ENCODE measurements at places on chromosomes 5 and 9.
A peak's percentile ranks its signal among the peaks of the same experiment; 100 is the strongest.

GRCh38 chr9:96464426-96464825 is 14.5 kb downstream of the HABP4 start:
- DNase-seq, result no peak

DNA sequence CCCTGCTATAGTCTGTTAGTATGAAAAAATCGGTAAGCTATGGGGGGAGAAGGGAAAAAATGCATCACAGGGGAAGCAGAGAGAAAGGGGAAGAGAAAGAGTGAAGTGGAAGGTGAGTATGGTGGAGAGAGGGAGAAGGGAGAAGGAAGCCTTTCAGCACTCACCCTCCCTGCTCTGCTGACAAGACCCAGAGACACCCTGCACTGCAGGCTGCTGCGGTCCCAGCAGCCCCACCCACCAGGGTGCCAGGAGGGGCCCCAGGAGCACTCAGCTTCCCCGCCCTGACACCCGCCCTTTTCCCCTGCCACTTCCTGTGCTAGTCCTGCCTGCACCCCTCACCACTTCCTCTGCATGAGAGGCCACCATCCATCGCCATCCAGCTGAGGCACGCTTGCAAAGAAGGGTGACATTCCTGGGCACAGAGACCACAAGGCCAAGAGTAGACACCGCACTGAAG is 12.7 kb downstream of the STK10 start:
- no peak for DNase-seq

DNA sequence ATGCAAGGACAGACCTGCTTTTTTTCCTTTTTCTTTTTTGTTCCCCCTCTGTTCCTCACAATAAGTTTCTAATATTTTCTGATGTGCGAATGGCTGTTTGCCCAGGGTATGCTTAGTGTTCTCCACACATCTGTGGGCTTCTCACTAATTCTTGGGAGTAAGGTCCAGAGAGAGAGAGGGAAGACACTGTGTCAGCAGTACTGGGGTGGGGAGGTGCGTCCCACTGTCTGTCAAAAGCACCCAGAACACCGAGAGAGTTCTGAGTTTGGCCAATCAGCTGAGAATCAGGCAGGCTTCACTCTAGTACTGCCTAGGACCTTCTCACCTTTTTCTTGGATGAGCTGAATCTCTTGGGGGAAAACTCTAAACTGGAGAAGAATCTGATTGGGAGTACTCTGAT is 61.8 kb downstream of the ELL2 start:
- no peak for DNase-seq

DNA sequence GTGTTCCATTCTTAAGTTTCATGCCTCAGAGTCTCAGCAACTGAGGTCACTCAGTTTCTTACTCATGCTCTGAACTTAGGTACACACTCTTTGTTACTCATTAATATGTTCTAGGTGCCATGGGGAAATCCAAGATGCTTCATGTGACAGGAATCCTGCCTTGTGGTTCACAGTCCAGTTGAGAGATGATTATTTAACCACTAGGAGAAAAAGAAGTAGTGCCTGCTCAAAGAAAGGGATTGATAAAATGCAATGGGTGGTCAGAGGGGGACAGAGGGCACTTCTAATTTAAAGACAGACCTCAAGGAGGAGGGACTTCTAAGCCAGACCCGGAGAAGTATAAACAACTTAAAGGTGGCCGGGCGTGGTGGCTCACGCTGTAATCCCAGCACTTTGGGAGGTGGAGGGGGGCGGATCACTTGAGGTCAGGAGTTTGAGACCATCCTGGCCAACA is 69.0 kb downstream of the UGCG start:
- peak; percentile 83 for DNase-seq

GRCh38 chr5:137566780-137567179 is 67.7 kb upstream of the SPOCK1 start:
- no peak for DNase-seq

DNA sequence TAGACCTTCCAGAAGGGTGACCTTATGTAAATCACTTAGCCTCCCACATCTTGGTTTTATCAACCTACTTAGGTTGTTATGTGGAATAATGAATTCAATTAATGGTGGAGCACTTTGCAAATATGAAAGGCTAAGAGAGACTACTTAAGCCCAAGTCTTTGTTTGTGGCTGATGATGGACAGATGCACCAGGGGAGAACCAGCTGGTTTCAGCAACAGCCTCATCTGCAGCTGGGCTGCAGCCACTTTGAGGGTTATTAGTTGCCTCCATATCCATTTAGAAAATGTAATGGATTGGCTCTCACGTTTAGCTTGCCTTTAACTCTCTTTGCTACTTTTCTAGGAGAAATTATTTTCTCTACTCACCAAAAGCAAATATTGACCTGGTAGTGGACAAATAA is 146.6 kb downstream of the ESM1 start:
- DNase-seq, result no peak

GRCh38 chr5:145846081-145846480 is 10.9 kb upstream of the PRELID2 start:
- no peak for DNase-seq

GRCh38 chr5:29897916-29898315 is 1295.6 kb upstream of the CDH6 start:
- no peak for DNase-seq

- no peak for DNase-seq
Observed at GRCh38 chr9:2418619-2419018, 203.0 kb upstream of the VLDLR start.

- DNase-seq, result no peak
Observed at GRCh38 chr5:92885950-92886349, 695.1 kb downstream of the NR2F1-AS1 start.

DNA sequence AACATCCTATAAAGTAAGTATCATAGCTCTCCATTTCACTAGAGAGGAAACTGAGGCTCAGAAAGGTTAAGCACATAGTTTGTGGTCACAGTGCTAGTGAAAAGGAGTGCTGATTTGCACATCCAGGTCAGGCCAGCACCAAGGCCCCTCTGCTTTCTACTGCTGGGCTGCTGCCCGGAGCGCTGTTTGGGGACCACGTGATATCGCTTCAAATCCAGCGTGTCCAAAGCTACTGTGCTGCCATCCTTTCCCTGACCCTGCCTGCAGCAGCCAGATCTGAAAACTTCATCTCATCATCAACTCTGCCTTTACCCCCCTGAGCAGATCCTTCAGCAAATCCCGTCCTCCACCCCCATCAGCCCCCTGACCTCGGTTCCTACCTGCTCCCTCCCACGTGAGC is 40.7 kb upstream of the AKNA start:
- no peak for DNase-seq
